Thoracic aorta (tissue), 2 donors: ENCODE measurements at places on chromosomes 12 and 14. TPM values are rescaled to one million over a fixed set of nuclear protein-coding genes. Genes with fewer than 3 reads are reported as not detected.
A peak's percentile ranks its signal among the peaks of the same experiment; 100 is the strongest.

P2RX2 gene
- total RNA-seq, result not detected

EFS gene
- 38.2 TPM for total RNA-seq

ESR2 gene
- total RNA-seq, result 0.71 TPM

LRTM2 gene
- total RNA-seq, result not detected

MMP14 gene
- 182 TPM for total RNA-seq

DNA sequence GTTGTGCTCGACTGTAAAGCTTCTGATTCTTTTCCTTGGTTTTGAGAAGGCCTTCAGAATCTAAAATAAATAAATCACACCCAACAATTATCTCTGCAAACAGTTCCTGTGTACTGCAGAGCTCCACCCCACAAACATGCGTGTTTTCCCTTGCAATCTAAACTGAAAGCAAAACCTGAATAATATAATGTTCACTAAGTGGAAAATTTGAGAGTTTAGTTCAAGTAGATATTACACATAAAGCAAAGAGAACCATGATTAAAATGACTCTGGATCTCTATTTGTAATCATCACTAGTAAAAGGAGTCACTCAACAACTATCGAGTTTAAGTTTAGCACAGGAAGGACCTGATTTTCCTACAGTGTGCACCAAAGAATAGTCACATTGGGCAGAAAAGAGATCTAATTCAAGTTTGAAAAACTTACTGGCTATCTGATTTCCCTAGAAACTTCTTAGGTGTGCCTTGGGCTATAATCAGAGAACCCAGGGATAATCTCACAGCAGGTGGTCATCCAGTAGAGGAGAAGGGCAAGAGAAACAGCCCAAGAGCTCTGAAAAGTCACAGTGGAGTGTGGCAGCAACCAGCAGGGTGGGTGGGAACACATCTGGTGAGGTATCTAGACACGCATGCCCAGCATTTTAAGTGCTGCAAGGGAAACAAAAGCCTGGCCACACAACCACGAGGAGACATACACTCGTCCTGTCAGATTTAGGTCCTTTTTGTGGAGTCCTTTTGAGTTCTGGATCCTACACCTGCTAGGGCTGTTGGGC lies 25.4 kb downstream of the ATG14 start:
- no peak overlapping the region for H3K27ac ChIP-seq
- no peak for DNase-seq
- no peak overlapping the region for H3K4me3 ChIP-seq
- peaks cover 20% of the 10 kb centered on the region for H3K4me1 ChIP-seq
- peaks cover 18% of the 10 kb centered on the region for H3K36me3 ChIP-seq

DNA sequence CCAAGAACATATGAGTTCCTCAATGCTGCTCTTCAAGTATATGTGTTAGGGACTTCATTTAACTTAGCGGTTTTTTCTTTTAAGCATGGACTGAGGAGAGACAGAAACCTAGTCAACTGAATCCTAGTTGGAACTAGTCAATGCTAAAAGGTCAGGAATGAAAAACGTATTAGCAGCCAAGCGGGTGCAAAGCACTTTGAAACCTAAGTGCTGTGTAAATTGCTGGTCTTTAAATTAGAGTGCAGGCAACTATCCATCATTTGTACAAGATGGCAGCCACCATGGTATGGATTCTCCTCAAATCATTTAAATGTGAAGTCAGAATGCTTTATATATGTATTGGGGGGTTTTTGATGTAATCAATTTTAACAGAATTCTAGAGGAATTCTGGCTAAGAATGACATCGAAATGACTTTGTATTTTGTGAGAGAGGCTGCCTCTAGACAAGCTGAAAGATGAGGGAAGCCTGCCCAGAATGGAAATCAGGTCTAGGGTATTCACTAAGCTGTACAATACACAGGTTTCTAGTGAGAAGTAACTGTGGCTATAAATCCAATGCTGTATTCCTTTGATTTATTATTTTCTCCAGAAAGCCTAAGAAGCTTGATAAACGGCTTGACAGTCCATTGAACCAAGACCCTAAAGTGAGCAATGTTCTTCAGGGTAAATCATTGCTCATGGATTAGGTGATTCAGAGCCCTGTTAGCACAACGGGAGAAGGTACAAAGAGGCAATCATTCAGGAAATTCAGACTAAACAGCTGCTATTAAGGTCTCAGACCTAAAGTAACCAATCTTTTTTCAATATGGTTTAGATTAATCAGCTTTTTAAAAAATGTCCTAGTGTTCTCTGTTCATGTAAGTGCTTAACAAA lies 198.8 kb downstream of the ANO2 start:
- H3K27me3 ChIP-seq, result no peaks in the 10 kb centered on the region
- no peaks in the 10 kb centered on the region for H3K4me1 ChIP-seq
- H3K36me3 ChIP-seq, result no peaks in the 10 kb centered on the region
- no peak overlapping the region for H3K4me3 ChIP-seq
- DNase-seq, result no peak

GRCh38 chr12:16603916-16604575 lies 1.9 kb downstream of the LMO3 start:
- H3K4me3 ChIP-seq, result peak overlapping the region; percentile 79
- DNase-seq, result no peak
- H3K27ac ChIP-seq, result peak overlapping the region; percentile 61
- H3K27me3 ChIP-seq, result no peaks in the 10 kb centered on the region

DNA sequence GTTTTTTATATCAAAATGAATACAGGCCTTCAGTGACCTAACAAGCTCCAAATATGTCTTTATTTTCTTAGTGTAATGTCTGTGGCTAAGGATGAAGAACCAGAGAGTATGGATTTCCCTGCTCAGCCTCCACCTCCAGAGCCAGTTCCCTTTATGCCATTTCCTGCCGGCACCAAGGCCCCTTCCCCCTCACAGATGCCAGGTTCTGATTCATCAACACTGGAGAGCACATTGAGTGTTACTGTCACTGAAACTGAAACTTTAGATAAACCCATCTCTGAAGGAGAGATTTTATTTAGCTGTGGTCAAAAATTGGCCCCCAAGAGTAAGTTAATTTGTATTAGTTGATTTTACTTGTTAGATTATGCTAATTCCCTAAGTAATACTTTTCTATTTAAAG lies 61.0 kb downstream of the KIAA0586 start:
- H3K27ac ChIP-seq, result no peak overlapping the region
- no peaks in the 10 kb centered on the region for H3K4me1 ChIP-seq
- H3K27me3 ChIP-seq, result no peaks in the 10 kb centered on the region
- peaks cover 14% of the 10 kb centered on the region for H3K36me3 ChIP-seq
- no peak overlapping the region for H3K4me3 ChIP-seq

GRCh38 chr12:103833891-103834290 lies 7.1 kb downstream of the NT5DC3 start:
- DNase-seq, result no peak
- peak overlapping the region; percentile 69 for H3K27ac ChIP-seq
- no peaks in the 10 kb centered on the region for H3K27me3 ChIP-seq
- no peaks in the 10 kb centered on the region for H3K36me3 ChIP-seq
- H3K4me3 ChIP-seq, result peak overlapping the region; percentile 37

- no peak for DNase-seq
- no peak overlapping the region for H3K27ac ChIP-seq
- no peaks in the 10 kb centered on the region for H3K27me3 ChIP-seq
- H3K36me3 ChIP-seq, result peaks cover 37% of the 10 kb centered on the region
- H3K4me3 ChIP-seq, result no peak overlapping the region
Measured at GRCh38 chr12:106317406-106318082, 15.0 kb downstream of the TCP11L2 start.

- no peaks in the 10 kb centered on the region for H3K4me1 ChIP-seq
- H3K36me3 ChIP-seq, result no peaks in the 10 kb centered on the region
- H3K27me3 ChIP-seq, result no peaks in the 10 kb centered on the region
- no peak overlapping the region for H3K27ac ChIP-seq
Measured at GRCh38 chr12:106711316-106711715, 63.2 kb upstream of the RIC8B start.

GRCh38 chr12:27711317-27711682 lies 668 bp downstream of the MRPS35 start:
- peak overlapping the region; percentile 81 for H3K27ac ChIP-seq
- H3K4me1 ChIP-seq, result peaks cover 22% of the 10 kb centered on the region
- DNase-seq, result no peak
- H3K4me3 ChIP-seq, result peak overlapping the region; percentile 85
- no peaks in the 10 kb centered on the region for H3K27me3 ChIP-seq
- H3K36me3 ChIP-seq, result peaks cover 6% of the 10 kb centered on the region

DNA sequence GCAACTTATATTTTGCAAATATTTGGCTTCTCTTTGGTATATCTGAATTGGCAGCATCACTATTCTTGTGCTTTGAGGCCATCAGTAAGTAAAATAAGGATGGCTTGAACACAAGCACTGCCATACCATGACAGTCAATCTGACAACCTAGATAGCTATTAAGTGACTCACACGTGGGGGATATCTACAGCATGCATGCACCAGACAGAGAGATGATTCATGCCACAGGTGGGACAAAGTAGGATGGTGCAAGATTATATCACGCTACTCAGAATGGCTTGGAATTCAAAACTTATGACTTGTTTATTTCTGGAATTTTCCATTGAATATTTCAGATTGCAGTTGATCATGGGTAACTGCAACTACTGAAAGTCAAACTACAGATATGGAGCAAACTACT lies 675.6 kb upstream of the MDGA2 start:
- no peaks in the 10 kb centered on the region for H3K27me3 ChIP-seq
- H3K36me3 ChIP-seq, result no peaks in the 10 kb centered on the region
- H3K27ac ChIP-seq, result no peak overlapping the region
- no peaks in the 10 kb centered on the region for H3K4me1 ChIP-seq

DNA sequence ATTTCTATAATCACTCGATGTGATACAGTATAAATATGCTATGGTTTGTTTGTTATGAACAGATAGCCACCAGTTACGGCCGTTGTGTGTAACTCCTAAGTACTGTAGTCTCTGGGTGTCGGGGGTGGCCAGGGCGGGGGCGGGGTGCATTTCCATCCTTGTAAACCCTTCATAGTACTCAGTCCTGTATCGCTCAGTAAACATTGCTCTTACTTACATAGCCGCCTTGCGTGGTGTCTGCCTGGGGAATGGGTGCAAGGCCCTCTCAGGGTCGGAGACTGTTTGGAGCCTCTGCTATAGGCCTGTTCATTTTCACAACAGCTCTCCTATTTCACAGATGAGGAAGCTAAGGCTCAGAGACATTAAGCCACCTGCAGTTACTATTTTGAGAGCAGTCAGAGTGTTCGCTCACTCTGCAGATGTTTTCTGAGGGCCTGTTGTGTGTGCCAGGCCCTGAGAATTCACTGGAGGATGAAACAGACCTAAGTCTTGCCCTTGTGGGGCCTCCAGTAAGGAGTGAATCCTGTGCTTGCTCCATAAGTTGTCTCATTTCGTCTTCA lies 42.5 kb downstream of the JDP2 start:
- peaks cover 20% of the 10 kb centered on the region for H3K4me1 ChIP-seq
- peak overlapping the region; percentile 41 for H3K27ac ChIP-seq
- no peak overlapping the region for H3K4me3 ChIP-seq
- DNase-seq, result no peak

DNA sequence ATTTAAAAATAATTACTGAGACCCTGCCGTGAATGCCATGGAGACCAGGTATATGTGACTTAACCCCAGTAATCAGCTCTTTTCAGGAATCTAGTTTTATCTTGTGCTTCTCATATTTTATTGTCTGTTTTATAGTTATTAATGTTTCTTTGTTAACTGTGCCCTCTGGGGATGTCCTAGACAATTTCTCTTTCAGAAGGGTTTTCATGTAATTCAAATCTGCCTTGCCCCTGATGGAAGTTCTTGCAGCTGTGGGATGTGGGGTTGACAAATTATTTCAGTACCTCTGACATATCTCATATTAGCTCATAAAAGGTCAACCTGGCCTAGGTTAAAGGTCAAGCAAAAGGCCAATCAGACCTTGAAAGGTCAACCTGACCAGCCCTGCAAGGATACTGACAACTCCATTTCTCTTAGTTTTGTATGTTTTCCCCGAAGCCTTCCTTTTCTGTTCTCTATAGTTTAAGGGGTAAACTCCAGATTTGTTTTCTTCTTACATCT lies 182.3 kb downstream of the SLC41A2 start:
- H3K36me3 ChIP-seq, result no peaks in the 10 kb centered on the region
- H3K4me3 ChIP-seq, result no peak overlapping the region
- no peaks in the 10 kb centered on the region for H3K27me3 ChIP-seq
- no peak overlapping the region for H3K27ac ChIP-seq
- DNase-seq, result no peak
- no peaks in the 10 kb centered on the region for H3K4me1 ChIP-seq

- no peak overlapping the region for H3K27ac ChIP-seq
- H3K27me3 ChIP-seq, result no peaks in the 10 kb centered on the region
- no peaks in the 10 kb centered on the region for H3K36me3 ChIP-seq
- DNase-seq, result no peak
Measured at GRCh38 chr12:104691721-104692556, 235.2 kb downstream of the CHST11 start.

DNA sequence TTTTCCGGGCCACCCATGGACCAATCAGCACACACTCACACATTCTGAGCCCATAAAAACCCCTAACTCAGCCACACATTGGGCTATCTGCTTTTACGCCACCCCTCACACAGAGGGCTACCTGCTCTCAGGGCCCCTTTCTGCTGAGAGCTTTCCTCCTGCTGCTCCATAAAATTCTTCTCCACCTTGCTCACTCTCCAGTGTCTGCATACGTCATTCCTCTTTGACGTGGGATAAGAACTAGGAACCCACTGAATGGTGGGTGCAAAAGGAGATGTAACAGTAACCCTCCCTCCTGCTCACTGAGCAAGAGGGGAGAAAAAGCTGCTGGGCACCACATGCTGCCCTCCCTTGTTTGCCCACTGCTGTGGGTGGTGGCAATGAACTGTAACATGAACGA lies 596.7 kb upstream of the TMEM132C start:
- peaks cover 6% of the 10 kb centered on the region for H3K4me1 ChIP-seq
- no peaks in the 10 kb centered on the region for H3K27me3 ChIP-seq
- H3K27ac ChIP-seq, result no peak overlapping the region
- H3K36me3 ChIP-seq, result no peaks in the 10 kb centered on the region

DNA sequence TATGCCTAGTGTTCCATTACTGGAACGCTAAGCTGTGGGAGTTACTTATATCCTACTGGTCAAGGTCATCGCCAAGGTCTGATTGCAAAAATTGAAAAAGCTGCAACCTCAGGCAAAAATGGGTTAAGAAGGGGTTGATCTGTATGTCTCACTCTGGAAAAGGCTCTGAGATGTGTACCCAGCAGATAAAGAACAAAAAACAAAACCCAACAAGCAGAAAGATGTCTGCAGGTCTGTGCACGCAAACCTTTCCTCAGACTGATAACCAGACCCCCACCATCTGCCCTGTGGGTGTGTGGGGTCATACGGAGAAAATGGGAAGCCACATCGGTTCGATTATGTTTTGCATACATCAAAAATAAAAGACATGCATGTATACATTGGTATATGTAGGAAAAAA lies 56.4 kb downstream of the TESC start:
- no peak overlapping the region for H3K4me3 ChIP-seq
- H3K27ac ChIP-seq, result no peak overlapping the region
- H3K27me3 ChIP-seq, result no peaks in the 10 kb centered on the region
- H3K4me1 ChIP-seq, result no peaks in the 10 kb centered on the region
- DNase-seq, result no peak

DNA sequence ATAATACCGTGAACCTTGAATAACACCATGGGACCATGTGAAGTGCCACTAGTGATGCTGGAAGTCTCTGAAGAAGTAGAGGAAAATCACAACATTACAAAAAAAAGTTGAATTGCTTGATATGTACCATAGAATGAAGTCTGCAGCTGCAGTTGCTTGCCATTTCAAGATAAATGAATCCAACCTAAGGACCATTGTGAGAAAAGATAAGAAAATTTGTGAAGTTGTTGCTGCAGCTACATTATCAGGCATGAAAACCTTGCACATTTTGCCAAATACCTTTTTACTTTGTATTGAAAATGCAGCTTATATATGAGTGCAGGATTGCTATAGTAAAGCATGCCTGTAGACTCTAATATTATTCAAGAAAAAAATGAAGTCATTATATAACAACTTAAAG lies 126.5 kb downstream of the NUBPL start:
- no peaks in the 10 kb centered on the region for H3K36me3 ChIP-seq
- no peaks in the 10 kb centered on the region for H3K27me3 ChIP-seq
- no peaks in the 10 kb centered on the region for H3K4me1 ChIP-seq
- H3K27ac ChIP-seq, result no peak overlapping the region
- no peak overlapping the region for H3K4me3 ChIP-seq
